ENCODE measurements at places on chromosomes 2 and 18.

- no peak for DNase-seq
Observed at GRCh38 chr2:8421658-8422449, 260.0 kb upstream of the ID2 start.

- peak; percentile 68 for DNase-seq
Observed at GRCh38 chr2:118693287-118693822, 154.1 kb downstream of the EN1 start.

- no peak for DNase-seq
Observed at GRCh38 chr2:202335791-202336467, 40.2 kb upstream of the BMPR2 start.

GRCh38 chr2:23516520-23517256 is 131.7 kb downstream of the KLHL29 start:
- no peak for DNase-seq

GRCh38 chr2:226435146-226435545 is 364.5 kb downstream of the IRS1 start:
- DNase-seq: no peak

GRCh38 chr18:48601343-48601742 is 62.5 kb downstream of the CTIF start:
- DNase-seq: no peak

DNA sequence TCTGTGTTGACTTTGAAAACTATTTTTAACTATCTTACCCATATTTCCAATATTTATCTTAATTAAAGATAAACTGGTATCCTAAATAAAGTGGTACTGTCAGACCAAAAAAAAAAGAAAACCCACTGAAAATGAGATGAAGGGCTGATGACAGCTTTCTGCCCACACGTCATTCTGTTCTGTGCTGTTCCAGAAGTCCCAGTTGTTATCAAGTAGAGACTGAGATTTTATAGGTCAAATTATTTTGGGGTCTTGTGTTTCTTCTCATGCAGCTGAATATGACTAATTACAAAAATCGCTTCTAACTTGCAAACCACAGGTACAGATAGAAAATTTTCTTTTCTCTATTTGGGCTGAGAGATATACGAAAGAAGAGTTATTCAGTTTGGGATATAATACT is 48.7 kb upstream of the KLF7 start:
- DNase-seq: no peak

- no peak for DNase-seq
Observed at GRCh38 chr18:71784777-71785176, 759.4 kb downstream of the CBLN2 start.

- DNase-seq: no peak
Observed at GRCh38 chr2:113966832-113967231, 76.9 kb downstream of the ACTR3 start.

DNA sequence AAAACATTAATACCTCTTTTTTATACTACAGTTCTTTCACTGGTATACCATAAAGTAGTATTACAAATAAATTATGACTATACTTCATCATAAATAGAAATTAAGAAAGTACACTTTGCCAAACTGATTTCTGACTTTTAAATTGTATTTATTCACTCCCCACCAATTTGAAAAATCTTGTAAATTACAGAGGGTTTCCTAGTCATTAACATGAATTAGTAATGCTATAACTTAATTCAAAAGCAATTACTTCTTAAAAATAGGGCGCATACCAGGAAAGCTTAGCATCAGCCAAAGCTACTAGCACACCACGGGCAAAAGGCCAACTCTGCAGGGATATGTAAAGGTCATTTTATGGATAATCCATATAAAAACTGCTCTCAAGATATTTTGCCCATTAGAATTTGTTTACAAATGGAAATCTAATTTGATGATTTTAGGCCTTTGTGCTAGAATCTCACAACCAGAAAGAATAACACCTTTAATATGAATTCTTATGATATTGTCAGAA is 142.3 kb downstream of the PIGN start:
- DNase-seq: no peak

DNA sequence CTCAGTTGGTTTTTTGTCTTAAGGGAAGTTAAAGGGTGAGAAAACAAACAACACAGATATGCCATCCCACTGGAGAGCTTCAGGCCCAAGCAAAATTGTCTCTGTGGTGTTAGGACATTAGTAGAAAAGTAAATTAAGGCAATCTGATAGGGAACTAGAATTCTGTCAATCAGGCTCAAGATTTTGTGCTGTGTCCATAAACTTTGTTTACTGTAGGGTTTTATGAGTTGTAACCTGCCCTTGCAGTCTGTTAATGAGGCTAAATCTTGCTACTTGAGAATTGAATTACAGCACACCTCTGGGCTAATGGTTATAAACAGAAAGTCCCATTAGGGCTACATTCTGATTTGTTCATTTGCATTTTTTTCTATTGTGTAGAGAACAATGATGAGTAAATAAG is 78.0 kb upstream of the OTX1 start:
- no peak for DNase-seq

DNA sequence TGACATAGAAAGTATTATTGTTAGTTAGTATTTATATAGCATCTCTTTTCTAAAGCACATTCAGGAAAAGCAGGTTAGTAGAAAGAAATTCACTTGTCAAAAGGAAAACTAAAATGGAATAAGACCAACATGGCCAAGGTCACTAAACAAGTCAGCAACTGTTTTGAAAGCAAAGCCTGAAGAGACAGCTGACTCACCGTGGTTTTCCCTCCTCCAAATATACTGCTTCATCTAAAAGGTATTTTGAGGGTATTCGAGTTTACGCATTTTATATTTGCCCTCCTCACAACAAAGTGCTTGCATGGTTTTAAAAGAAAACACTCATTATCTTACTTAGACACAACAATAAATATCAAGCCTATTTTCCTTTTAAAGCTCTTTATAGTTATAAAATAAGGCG is 24.0 kb downstream of the ZNF385B start:
- no peak for DNase-seq

DNA sequence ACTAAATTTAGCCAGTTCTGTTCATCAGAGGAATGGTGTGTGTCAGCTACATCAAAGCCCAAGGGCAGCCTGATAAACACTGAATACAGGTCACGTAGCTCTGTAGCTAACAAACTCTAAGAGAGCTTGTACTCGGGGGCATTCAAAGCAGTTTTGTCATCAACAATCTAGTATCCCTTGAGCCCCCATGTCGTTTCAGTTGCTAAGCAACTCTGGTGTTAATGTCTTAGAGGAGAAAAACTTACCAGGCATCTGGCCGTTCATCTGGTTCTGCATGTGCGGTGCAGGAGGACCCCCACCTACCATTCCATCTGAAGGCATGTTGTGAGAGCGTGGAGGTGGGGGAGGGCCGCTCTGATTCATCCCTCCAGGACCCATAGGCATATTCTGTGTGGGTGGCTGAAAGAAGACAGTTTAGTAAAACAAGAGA is 33.1 kb downstream of the SS18 start:
- DNase-seq: no peak

GRCh38 chr2:175766880-175767279 is 235.2 kb downstream of the LNPK start:
- no peak for DNase-seq

DNA sequence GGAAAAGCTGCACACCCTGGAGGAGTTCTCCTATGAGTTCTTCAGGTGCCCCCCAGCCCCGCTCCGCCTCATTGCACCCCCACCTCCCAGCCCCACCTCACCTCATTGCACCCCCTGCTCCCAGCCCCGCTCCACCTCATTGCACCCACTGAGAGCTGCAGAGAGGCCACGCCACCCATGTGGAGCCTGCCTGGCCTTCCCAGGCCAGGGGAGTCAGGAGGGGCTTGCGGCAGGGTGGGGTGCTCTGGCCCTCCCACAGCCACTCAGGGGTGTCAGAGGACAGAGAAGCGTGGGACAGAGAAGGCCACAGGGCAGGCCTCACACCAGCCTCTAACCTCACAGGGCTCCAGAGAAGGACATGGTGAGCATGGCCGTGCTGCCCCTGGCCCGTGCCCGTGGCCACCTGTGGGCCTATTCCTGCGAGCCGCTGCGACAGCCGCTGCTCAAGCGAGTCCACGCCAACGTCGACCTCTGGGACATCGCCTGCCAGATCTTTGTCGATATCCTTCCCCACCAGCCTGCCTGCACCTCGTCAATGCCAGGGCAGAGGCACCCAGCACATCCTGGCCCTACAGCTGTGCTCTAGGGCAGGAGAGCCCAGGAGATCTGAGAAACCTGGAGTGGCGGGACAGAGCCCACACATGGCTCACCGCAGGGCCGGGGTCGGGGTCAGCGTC is 15.0 kb upstream of the GPR17 start:
- DNase-seq: no peak
